A549 treated with GW870086 at 1 μM for 4 hours (cell line): ENCODE measurements at places on chromosomes 3 and 15. TPM values are rescaled to one million over a fixed set of nuclear protein-coding genes. Genes with fewer than 3 reads are reported as not detected.

CLCN2 gene
- total RNA-seq = 4.8 to 6.6 TPM (median 5.9 TPM) in 5 replicates

ANKRD63 gene
- 0.25 to 0.41 TPM (median 0.37 TPM) in 5 replicates for total RNA-seq

DCBLD2 gene
- total RNA-seq = 160 to 244 TPM (median 228 TPM) in 5 replicates

GLCE gene
- total RNA-seq = 17.5 to 21.0 TPM (median 18.4 TPM) in 5 replicates

PYGO1 gene
- total RNA-seq = 5.6 to 8.5 TPM (median 7.0 TPM) in 5 replicates

FBXO40 gene
- total RNA-seq = not detected in 5 replicates
